ENCODE measurements at places on chromosomes 2 and 18.

- no peak for DNase-seq
Observed at GRCh38 chr18:32803568-32803967, 30.7 kb upstream of the KLHL14 start.

DNA sequence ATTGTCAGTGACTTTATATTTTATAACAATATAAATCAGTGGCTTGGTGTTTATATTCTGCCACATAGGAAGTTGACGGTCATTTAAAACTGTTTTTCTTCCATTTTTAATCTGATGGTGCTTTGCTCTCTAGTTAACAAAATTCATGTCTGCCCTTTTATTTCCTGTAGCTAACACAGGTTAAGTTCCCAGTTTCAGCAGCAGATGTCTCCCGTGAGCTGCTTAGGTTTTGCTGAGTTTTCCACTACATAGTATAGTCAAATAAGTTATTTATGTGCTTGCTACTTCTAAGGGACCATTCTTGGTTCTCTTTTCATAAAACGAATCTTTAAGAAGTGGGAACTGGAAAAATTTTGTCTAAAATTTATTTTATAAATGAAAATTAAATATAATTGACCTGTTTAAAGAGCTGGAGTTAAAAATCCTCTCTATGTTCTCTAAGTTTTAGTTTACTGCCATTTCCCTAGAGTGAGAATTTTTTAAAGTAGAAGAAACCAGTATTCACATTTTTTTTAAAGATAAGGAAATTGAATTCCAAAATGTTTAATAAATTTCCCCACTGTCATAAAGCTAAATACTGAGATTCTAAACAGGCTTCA, 20.6 kb downstream of the HTR2B start:
- DNase-seq: peak; percentile 55

DNA sequence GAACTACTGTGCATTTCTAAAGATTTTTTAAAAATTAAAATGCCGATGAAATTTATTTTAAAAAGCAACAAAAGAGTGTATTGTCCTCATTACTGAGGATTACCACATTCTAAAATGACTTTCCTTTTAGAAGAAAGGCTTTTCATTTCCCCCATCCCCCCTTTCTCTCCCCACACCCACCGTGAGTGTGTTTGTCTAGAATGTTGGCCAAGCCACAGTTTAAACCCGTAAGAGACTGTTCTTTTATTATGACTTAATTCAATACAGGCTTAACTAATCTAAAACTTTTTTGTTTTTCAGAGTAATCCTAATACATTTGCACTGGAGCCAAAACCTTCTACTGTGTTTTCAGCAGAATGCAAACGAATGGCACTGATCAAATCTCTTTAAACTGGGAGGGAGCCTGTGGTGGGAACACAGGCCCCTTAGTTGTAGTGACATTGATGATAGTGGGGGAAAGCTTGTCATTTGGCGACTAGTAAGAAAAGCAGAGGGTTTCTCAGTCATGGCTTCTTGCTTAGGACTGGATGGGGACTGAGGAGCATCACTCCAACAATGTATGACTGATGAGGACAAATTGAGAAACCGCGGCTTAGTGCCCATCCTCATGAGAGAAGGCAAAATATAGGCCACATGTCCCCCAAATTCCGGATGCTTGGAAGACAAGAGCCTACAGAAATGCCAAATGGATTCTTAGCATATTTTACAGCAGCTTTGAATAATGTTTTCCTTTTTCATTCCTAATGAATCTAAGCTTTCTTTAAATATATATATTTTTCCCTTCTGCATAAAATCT, 154.0 kb upstream of the SMIM21 start:
- DNase-seq: no peak

DNA sequence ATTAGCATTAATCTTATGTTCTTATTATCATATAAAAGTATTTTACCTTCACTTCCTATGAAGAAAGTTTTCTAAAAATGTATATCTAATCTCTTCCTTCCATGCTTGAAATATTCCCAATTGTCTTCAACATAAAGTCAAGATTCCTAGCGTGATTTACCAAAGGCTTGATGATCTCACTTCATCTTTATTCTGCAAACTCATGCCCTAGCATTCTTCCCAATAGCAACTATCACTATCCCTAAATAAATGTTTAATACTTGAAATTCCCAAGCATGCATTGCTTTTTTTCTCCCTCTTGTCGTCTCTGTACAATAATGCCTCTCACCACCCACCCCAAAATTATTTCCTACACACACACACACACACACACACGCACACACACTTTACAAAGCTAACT, 125.8 kb downstream of the VWC2L start:
- no peak for DNase-seq
